Activated CD4-positive, alpha-beta T cell treated with anti-CD3 and anti-CD28 coated beads, Interleukin-2, amount 10 ng/mL, durations not matched to agents 24 days and 14 days (primary cell): ENCODE measurements at places on chromosomes 5 and 9. TPM values are rescaled to one million over a fixed set of nuclear protein-coding genes. Genes with fewer than 3 reads are reported as not detected.

NAIP gene
- total RNA-seq = 6.4 and 7.2 TPM in 2 replicates

C7 gene
- total RNA-seq = not detected in 2 replicates

TAF11L10 gene
- not detected in 2 replicates for total RNA-seq

DAB2 gene
- total RNA-seq = not detected in 2 replicates

AK8 gene
- 0.33 TPM in 1 of 2 replicates, not detected in the other for total RNA-seq
